ENCODE measurements at places on chromosomes 7 and 10. TPM values are rescaled to one million over a fixed set of nuclear protein-coding genes. Genes with fewer than 3 reads are reported as not detected.

DNA sequence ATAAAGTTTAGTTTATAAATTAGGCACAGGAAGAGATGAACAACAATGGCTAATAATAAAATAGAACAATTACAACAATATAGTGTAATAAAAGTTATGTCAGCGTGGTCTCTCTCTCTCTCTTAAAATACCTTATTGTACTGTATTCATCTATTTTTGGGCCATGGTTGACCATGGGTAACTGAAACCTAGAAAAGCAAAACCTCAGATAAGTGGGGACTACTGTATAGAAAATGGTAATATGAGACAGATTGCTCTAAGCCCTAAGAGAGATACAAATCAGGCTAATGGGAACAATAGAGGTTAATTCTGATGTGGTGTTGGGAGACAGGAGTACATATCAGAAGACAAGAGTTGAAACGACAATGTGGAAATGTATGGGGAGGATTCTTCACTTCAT, 86.2 kb downstream of the ZNF365 start:
- H3K4me1 ChIP-seq: peaks cover 19% of the 10 kb centered on the region
- H3K27me3 ChIP-seq: no peaks in the 10 kb centered on the region
- no peak for DNase-seq
- H3K4me3 ChIP-seq: no peak overlapping the region
- no peaks in the 10 kb centered on the region for H3K36me3 ChIP-seq

DNA sequence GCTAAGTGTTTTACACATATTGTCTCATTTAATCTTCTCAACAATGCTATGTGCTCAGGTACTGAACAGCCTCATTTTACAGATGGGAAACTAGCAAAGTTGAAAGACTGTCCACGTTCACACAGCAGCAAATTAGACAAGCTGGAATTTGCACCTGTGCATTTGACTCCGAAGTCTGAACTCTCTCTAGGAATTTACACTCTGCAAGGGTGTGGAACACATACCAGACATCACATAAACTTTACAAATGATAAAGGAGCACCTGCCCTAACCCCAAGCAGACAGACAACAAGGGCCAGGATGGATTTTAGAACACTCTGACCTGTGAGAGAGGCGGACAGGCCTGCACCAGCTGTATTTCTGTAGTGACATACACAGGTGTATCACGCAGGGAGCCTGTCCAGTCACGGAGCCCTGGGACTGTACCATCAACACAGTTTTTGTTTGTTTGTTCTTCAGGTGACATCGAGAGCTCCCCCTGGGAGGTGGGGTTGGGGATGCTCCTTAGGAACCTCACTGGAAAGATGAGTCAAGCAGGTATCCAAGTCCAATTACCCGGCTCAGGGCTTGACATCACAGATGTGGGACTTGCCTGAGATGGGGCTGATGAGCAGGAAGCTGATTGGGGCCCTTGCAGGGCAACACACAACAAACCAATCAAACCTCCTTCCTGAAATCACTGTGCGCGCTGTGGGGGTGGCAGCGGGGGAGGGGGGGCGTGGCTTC, 31.0 kb downstream of the MKI67 start:
- peaks cover 44% of the 10 kb centered on the region for H3K36me3 ChIP-seq
- peaks cover 46% of the 10 kb centered on the region for H3K4me1 ChIP-seq
- DNase-seq: peak; percentile 49
- H3K27ac ChIP-seq: peak overlapping the region; percentile 91
- H3K27me3 ChIP-seq: peaks cover 2% of the 10 kb centered on the region

- H3K36me3 ChIP-seq: peaks cover 10% of the 10 kb centered on the region
- no peak for DNase-seq
- peak overlapping the region; percentile 8 for H3K4me3 ChIP-seq
- peaks cover 15% of the 10 kb centered on the region for H3K27me3 ChIP-seq
- H3K4me1 ChIP-seq: peaks cover 17% of the 10 kb centered on the region
- H3K27ac ChIP-seq: no peak overlapping the region
Observed at GRCh38 chr7:24255139-24255538, 28.9 kb upstream of the NPY start.

DNA sequence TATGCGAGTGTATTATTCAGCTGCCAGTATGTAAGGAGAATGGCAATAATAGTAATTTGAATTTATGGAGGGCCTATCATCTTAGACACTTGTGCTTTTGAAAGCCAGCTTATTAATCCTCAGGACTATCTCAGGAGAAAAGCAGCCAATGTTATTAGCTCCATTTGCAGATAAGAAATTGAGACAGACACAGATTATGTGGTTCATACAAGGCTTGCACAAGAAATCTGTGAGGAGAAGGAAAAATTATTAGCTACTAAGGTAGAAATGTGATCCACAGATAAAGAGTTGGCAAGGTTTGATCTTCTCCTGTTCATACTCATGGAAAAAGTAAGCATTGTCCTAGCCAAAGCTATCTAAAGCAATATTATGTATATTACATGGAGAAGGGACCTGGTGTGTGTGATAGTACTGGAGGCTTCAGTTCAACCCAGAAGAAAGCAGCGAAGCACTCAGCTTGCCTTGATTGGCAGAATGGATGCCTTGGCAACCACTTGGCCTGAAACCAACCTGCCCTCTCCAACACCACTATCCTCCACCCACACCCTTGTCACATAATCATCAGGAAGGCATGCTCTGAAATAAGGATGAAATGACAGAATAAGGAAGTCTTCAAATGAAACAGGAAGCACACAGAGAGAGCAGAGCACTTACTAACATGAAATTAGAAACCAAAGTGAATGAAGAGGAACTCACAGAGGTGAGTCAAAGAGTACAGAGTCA, 18.0 kb downstream of the MACC1 start:
- H3K36me3 ChIP-seq: peaks cover 1% of the 10 kb centered on the region
- no peaks in the 10 kb centered on the region for H3K27me3 ChIP-seq
- H3K4me1 ChIP-seq: peaks cover 4% of the 10 kb centered on the region
- DNase-seq: no peak

DNA sequence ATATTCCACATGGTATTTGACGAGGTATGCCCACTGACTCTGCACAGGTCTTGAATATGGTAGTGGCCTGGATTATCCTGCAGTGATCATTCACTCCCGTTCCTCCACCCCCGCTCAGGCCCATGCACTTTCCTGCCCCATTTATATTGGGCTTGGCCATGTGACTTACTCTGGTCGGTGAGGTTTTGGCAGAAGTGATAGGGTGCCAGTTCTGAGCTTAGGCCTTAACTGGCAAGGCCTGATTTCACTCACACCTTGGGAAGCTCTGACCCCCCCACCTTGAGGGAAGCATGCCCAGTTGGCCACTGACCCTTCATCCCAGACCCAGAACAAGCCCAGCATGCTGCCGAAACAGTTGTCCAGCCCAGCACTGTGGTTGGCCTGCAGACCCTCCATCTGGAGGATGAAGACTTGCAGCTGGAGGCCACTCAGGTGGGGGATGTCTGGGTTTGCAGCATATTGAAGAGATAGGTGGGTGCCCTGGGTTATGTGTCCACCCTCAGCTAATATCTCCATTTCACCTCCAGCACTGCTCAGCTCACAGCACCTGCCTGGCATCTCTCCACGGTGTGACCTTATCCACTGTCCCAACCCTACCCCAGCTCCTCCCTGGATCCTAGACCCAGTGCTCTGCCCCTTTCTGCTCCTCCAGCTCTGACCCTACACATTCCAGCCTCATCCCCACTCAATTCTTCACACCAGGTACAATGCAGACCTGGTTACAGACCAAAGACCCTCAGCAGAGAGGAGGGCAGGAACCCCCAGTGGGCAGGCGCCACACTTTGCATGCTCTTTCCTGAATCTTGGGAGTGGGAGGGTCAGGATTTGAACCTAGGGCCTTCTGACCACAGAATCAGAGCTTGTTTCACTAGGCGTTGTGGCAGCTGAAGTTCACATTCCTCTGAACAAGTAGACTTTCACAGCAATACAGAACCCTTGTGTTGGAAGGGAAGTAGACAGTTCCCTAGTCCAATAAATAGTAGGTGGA, 138.1 kb upstream of the CHST15 start:
- DNase-seq: peak; percentile 66
- H3K4me3 ChIP-seq: no peak overlapping the region
- H3K4me1 ChIP-seq: peaks cover 2% of the 10 kb centered on the region

DNA sequence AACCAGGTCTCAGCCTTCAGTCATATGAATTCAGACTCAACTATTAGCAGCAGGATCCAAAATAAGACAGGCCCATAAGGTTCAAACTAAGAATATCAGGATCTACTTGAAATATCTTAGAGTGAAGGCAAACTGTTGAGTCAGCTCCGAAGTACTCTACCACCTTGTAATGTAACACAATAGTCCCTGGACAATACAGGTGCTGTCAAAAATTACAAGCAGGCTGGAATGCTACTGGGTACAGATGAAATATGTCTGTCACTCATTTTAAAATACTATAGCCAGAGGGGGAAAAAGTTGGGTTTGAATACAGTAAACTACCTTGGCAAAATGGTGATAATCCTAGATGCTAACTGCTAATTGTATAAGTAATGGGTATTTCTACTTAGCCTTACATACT, 6.8 kb downstream of the PAXIP1 start:
- H3K36me3 ChIP-seq: peaks cover 25% of the 10 kb centered on the region
- no peak overlapping the region for H3K4me3 ChIP-seq
- H3K4me1 ChIP-seq: peaks cover 7% of the 10 kb centered on the region
- H3K27ac ChIP-seq: no peak overlapping the region

DNA sequence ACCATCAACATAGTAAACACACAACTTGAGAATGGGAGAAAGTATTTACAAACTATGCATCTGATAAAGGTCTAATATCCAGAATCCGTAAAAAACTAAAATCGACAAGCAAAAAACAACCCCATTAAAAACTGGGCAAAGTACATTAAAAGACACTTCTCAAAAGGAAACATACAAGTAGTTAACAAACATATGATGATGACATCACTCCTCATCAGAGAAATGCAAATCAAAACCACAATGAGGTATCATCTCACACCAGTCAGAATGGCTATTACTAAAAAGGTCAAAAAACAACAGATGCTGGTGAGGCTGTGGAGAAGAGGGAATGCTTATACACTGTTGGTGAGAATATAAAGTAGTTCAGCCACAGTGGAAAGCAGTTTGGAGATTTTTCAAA, 125.1 kb downstream of the TFPI2 start:
- H3K36me3 ChIP-seq: no peaks in the 10 kb centered on the region
- no peak overlapping the region for H3K27ac ChIP-seq
- H3K4me3 ChIP-seq: no peak overlapping the region
- no peaks in the 10 kb centered on the region for H3K27me3 ChIP-seq

ADRB1 gene
- 0.91 TPM for total RNA-seq

GRCh38 chr7:12299367-12299766, 88.3 kb downstream of the TMEM106B start:
- no peaks in the 10 kb centered on the region for H3K27me3 ChIP-seq
- peaks cover 6% of the 10 kb centered on the region for H3K36me3 ChIP-seq
- H3K4me1 ChIP-seq: peaks cover 22% of the 10 kb centered on the region
- no peak for DNase-seq
- no peak overlapping the region for H3K27ac ChIP-seq
- H3K4me3 ChIP-seq: no peak overlapping the region

Data from activated naive CD8-positive, alpha-beta T cell treated with anti-CD3 and anti-CD28 coated beads, Interleukin-2, amount 10 ng/mL, durations not matched to agents 7 days and 5 days (primary cell).